ENCODE measurements at places on chromosomes 5 and 9. TPM values are rescaled to one million over a fixed set of nuclear protein-coding genes. Genes with fewer than 3 reads are reported as not detected.
A peak's percentile ranks its signal among the peaks of the same experiment; 100 is the strongest.

GRCh38 chr9:108683245-108683644 lies 172.5 kb downstream of the ACTL7B start:
- H3K4me1 ChIP-seq = no peaks in the 10 kb centered on the region
- no peaks in the 10 kb centered on the region for H3K36me3 ChIP-seq
- DNase-seq = no peak
- H3K27me3 ChIP-seq = no peaks in the 10 kb centered on the region

DNA sequence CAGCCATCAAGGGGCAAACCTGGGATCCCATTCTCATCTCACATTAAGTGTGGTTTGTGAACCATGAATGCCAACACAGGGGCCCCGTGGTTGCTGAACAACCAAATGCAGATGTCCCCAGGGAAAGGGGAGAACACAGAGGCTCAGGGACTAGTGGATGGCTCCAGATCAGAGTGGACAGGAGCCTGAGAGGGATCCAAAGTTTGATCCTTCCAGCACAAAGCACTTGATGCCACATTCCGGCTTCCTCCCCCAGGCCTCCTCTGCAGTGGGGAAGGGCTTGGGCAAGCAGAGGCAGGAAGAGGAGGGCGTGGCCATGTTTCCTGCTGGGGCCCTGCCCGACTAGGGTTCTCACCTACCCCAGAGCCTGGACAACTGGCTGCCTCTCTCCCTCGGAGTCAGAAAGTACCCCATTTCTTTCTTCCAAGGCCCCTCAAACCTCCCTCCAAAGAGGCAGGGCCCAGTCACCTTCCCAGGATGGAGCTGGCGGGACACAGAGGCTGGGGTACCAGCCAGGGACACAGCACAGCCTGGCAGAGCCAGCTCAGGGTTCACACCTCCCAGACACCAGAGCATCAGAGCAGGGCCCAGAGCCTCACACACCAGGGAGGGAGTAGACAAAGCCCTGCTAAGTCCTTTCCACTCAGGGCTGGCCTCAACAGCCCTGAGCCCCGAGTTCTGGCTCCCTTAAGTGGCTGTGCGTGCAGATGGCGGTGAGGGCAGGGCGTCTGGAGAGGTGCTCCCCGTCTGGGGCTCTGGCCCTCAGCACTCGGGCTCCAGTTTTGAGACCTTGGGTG lies 4.3 kb upstream of the RNF44 start:
- peaks cover 56% of the 10 kb centered on the region for H3K4me1 ChIP-seq
- DNase-seq = no peak
- no peaks in the 10 kb centered on the region for H3K27me3 ChIP-seq
- no peaks in the 10 kb centered on the region for H3K36me3 ChIP-seq
- peak overlapping the region; percentile 67 for H3K4me3 ChIP-seq

The HSDL2 gene
- total RNA-seq = 27.6 TPM

The ERBIN gene
- 75.8 TPM for total RNA-seq

GRCh38 chr9:16671591-16672137 lies 198.8 kb downstream of the BNC2 start:
- no peak overlapping the region for H3K27ac ChIP-seq
- H3K27me3 ChIP-seq = no peaks in the 10 kb centered on the region
- H3K4me3 ChIP-seq = no peak overlapping the region
- no peak for DNase-seq

The GGTA1 gene
- 7.9 TPM for total RNA-seq

GRCh38 chr9:30935730-30936129 lies 1448.7 kb upstream of the ACO1 start:
- no peak for DNase-seq
- no peak overlapping the region for H3K27ac ChIP-seq
- no peak overlapping the region for H3K4me3 ChIP-seq
- H3K27me3 ChIP-seq = no peaks in the 10 kb centered on the region

DNA sequence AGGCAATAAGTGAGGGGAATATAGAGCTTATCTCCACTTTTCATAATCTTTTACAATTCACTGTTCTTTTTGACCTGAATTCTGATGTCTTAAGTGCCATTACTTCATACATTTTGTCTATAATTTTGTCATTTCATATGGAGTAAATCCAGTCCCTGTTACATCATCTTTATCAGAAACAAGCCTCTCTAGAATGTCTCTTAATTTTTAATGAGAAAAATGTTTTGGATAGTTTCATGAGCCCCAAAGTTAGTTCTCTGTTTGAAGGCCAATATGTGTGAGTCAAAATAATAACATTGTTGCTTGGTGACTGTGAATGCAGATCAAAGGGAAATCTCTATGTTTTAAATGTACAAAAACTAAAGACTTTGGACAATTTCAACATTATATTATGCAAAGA lies 329.6 kb upstream of the ARRDC3 start:
- no peak overlapping the region for H3K27ac ChIP-seq
- no peaks in the 10 kb centered on the region for H3K27me3 ChIP-seq
- no peak overlapping the region for H3K4me3 ChIP-seq
- H3K36me3 ChIP-seq = no peaks in the 10 kb centered on the region
- H3K4me1 ChIP-seq = no peaks in the 10 kb centered on the region

The PTGS1 gene
- 1.9 TPM for total RNA-seq

The SMIM3 gene
- 7.8 TPM for total RNA-seq

DNA sequence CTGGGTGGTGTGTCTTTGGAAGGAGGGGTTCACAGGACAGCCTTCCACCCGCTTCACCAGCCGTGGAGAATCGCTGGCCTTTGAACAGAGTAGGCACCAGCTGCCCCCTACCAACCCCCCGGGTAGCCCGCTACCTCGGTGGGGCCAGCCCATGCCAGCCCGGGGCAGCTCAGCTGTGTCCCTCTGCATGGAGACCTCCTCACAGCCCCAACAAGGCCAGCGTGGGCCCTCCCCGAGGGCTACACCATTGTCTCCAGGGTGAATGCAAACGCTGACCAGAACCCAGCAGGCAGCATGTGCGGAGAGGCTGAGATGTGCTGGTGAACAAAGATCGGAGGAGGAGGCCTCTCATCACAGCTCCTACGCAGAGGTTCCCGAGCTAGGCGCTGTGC lies 51.9 kb downstream of the LMX1B start:
- no peaks in the 10 kb centered on the region for H3K4me1 ChIP-seq
- H3K27me3 ChIP-seq = peaks cover 17% of the 10 kb centered on the region
- no peak overlapping the region for H3K27ac ChIP-seq
- DNase-seq = no peak

GRCh38 chr5:125582352-125582751 lies 835.9 kb upstream of the ZNF608 start:
- DNase-seq = no peak
- H3K4me1 ChIP-seq = no peaks in the 10 kb centered on the region
- no peaks in the 10 kb centered on the region for H3K27me3 ChIP-seq
- no peaks in the 10 kb centered on the region for H3K36me3 ChIP-seq
- no peak overlapping the region for H3K27ac ChIP-seq
- H3K4me3 ChIP-seq = no peak overlapping the region

DNA sequence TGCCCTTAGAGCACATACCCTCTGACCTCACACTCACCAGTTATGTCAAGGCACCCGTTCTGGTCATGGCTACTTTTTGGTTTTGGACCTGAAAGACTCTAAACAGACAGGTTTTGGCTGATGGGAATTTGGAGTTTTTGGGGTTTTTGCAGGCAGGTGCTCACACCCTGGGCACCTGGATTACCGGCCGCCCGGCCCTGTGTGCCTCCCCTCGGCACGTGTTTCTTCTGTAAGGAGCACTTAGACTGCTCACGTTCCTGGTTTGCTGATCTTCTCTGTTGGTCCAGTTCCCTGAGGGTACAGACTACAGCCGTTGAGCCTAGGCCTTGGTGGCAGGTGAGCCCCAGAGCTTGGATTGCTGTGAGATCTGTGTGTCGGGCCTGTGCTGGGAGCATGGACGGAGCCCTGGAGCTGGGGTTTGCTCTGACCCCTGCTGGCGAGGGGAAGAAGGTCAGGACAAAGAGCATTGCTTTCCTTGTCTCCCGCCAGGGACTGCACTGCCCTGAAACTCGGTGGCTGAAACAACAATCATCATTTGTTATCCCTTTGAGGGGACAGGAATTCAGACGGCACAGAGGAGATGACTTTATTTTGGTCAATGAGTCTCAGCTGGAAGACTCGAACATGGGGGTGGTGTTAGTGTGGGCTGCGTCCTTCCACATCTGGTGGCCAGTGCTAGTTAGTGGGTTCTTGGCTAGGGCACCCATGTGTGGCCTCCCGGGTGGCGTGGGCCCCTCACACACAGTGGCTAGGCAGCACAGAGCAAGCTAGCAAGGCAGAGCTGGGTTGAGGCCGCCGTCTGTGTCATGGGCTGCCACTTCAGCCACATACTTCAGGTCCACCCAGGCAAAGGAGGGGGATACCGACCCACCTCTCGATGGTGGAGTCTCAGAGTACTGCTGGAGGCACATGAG lies 76.4 kb downstream of the EHMT1 start:
- H3K4me1 ChIP-seq = no peaks in the 10 kb centered on the region
- no peak overlapping the region for H3K27ac ChIP-seq
- H3K36me3 ChIP-seq = no peaks in the 10 kb centered on the region
- no peak overlapping the region for H3K4me3 ChIP-seq

GRCh38 chr9:115777610-115778009 lies 376.0 kb upstream of the PAPPA start:
- no peak overlapping the region for H3K4me3 ChIP-seq
- H3K36me3 ChIP-seq = no peaks in the 10 kb centered on the region
- no peak for DNase-seq
- H3K27me3 ChIP-seq = no peaks in the 10 kb centered on the region
- H3K4me1 ChIP-seq = no peaks in the 10 kb centered on the region

GRCh38 chr9:126009047-126009446 lies 261.9 kb downstream of the PBX3 start:
- no peaks in the 10 kb centered on the region for H3K4me1 ChIP-seq
- no peak overlapping the region for H3K4me3 ChIP-seq

The PTGR1 gene
- 8.0 TPM for total RNA-seq

The IL33 gene
- 9.3 TPM for total RNA-seq

- H3K4me1 ChIP-seq = peaks cover 10% of the 10 kb centered on the region
- no peak overlapping the region for H3K27ac ChIP-seq
- H3K27me3 ChIP-seq = no peaks in the 10 kb centered on the region
- no peak overlapping the region for H3K4me3 ChIP-seq
- no peak for DNase-seq
- no peaks in the 10 kb centered on the region for H3K36me3 ChIP-seq
Observed at GRCh38 chr5:40627706-40628105, 52.0 kb upstream of the PTGER4 start.

- H3K4me3 ChIP-seq = no peak overlapping the region
- H3K27me3 ChIP-seq = no peaks in the 10 kb centered on the region
- H3K27ac ChIP-seq = no peak overlapping the region
- H3K36me3 ChIP-seq = no peaks in the 10 kb centered on the region
Observed at GRCh38 chr5:178291969-178292825, 59.6 kb upstream of the PHYKPL start.

The ADAMTS12 gene
- 1.6 TPM for total RNA-seq

The TBCA gene
- 150 TPM for total RNA-seq

GRCh38 chr9:97570899-97571298 lies 62.3 kb downstream of the TSTD2 start:
- H3K27me3 ChIP-seq = peaks cover 2% of the 10 kb centered on the region
- no peak overlapping the region for H3K27ac ChIP-seq
- no peaks in the 10 kb centered on the region for H3K4me1 ChIP-seq
- H3K4me3 ChIP-seq = no peak overlapping the region
- DNase-seq = no peak
- no peaks in the 10 kb centered on the region for H3K36me3 ChIP-seq

DNA sequence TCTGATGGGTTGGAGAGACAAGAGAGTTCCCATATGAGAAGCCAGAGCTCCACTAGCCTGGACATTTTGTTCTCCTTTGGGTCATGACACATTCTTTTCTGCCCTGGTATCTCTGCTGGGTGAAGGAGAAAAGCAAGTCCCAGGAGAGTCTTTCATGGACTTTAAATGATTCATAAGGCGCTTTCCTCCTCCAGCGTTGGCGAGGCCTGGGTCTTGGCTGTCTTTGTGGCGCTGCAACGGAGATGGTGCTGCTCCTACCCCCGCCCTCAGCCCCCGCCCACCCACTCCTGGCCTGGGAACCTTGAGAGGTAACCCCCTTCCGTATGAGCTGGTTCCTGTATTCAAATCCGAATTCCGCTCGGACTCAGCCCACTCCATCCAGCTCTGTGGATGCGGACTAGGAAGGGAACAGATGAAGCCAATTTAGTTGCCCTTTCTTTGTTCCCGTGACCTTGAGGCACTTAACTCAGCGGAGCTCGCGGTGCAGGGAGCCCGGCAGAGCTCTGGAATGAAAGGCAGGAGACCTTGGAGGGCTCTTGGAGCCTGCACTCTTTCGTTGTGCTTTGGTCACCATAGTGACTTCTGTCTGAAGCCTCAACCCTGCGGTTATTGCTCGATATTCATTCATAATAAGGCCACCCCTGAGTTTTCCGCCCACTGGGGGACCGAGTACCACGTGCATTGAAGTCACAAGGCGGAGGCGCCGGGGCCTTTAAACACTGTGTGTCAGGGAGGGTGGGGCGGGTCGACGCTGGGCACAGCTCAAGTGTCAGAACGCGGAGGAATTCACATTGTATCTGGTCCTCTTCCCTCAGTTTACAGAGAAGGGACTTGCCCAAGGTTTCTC lies 14.0 kb upstream of the PWWP2A start:
- no peaks in the 10 kb centered on the region for H3K36me3 ChIP-seq
- H3K27ac ChIP-seq = no peak overlapping the region
- H3K27me3 ChIP-seq = no peaks in the 10 kb centered on the region
- H3K4me3 ChIP-seq = no peak overlapping the region

GRCh38 chr5:79529110-79529509 lies 15.2 kb upstream of the HOMER1 start:
- H3K4me1 ChIP-seq = no peaks in the 10 kb centered on the region
- no peaks in the 10 kb centered on the region for H3K36me3 ChIP-seq
- no peak overlapping the region for H3K27ac ChIP-seq

DNA sequence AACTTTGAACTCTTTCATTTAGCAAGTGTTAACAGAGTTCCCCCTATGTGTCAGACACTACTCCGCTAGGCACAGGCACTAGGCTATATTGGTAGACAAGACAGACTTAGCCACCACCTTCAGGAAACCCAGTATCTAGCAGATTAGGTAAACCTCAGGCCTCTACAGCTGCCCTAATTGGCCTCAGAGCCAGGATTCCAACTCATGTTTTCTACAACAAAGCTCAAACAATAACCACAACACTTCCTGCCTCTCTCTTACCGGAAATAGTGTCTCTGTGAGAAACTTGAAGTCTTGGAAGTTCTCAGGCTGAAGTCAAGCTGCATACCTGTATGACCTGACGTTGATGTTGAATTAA lies 116.6 kb upstream of the SLC44A1 start:
- peaks cover 3% of the 10 kb centered on the region for H3K36me3 ChIP-seq
- H3K4me3 ChIP-seq = no peak overlapping the region
- H3K4me1 ChIP-seq = peaks cover 40% of the 10 kb centered on the region

The CCNO gene
- 0.14 TPM for total RNA-seq

The PAPPA gene
- 0.28 TPM for total RNA-seq

GRCh38 chr5:163988566-163988965 lies 483.1 kb downstream of the MAT2B start:
- no peaks in the 10 kb centered on the region for H3K27me3 ChIP-seq
- DNase-seq = no peak
- H3K27ac ChIP-seq = no peak overlapping the region
- H3K4me1 ChIP-seq = no peaks in the 10 kb centered on the region
- H3K36me3 ChIP-seq = no peaks in the 10 kb centered on the region
- H3K4me3 ChIP-seq = no peak overlapping the region

The ENC1 gene
- 5.9 TPM for total RNA-seq

- no peaks in the 10 kb centered on the region for H3K36me3 ChIP-seq
- DNase-seq = no peak
- H3K27ac ChIP-seq = peak overlapping the region; percentile 24
- peak overlapping the region; percentile 85 for H3K4me3 ChIP-seq
- peaks cover 17% of the 10 kb centered on the region for H3K4me1 ChIP-seq
Observed at GRCh38 chr9:136847826-136848392, 1.3 kb upstream of the PHPT1 start.

The MARCOL gene
- total RNA-seq = not detected

The FGF1 gene
- 0.99 TPM for total RNA-seq

Measured in thymus (tissue), 14 donors.